RPMI8226 (cell line): ENCODE measurements at places on chromosomes 11 and 22.

- DNase-seq, result no peak
Measured at GRCh38 chr22:28435982-28436381, 243.7 kb downstream of the TTC28 start.

GRCh38 chr11:109165035-109165434 lies 257.0 kb upstream of the C11orf87 start:
- DNase-seq, result peak; percentile 23

DNA sequence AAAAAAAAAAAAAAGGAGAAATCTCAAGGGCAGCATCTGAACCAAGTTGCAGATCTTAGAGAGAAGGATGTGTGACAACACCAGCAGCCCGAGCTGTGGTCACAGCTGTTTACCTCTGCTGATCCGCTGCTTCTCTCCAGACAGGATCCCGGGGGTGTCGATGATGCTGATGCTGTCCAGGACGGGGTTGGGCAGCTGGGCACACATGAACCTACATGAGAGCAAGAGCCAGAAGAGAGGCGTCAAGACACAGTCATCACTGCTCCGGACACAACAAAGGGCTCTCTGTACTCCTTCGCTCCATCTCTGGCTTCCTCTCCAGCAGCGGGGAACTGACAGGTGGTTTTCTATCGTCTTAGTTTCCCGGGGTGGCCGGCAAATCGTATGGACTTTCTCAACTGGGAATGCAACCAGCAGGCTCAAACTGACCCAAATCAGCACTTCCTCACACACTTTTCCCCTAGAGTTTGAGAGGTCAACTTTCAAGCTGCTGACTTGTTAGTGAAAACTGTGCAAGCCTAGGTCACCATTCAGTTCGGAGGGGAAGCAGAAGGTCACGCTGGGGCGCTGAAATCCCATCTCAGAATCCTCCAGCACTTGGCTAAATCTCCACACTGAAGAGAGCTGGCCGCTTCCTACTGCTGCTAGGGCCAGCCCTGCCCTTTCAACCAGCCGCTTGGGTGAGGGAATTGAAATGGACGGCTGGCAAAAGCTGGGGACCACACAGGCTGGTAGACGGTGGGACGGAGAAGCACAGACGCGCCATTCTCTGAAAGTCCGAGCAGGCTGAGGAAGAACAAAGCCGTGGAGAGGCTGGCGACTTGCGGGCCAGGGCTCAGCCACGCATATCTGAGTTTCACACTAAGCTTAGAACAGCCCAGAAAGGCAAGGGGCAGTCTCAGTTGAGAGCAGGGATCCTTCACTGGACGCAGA lies 3.8 kb downstream of the EHD1 start:
- DNase-seq, result no peak

DNA sequence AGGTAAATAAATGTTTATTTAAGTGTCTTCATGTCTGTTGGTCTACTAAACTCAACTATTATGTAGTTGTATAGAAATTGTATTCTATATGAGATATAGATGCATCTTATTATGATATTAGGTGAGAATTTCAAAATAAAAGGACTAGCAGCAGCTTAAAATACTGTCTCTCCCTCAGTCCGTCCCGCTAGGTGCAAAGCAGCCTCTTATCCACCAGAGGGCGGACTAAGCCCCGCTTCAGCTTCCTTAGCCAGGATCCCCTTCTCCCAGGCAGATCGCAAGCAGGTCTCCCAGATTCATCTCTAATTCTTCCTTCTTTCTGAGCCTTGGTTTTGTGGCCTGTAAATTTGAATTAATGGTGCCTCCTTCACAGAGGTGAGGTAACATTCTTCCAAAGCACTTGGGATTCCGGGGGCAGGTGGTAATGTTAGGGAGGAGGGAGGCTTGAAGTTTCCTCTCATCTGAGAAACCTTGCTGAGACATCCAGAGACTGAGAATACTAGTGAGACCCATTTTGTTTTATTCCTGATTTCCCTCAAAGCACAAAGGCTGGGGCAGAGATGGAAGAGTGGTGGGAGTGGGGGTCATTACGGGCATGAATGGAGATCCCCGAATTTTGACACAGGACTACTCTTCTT lies 13.5 kb upstream of the INSC start:
- DNase-seq, result peak; percentile 44

DNA sequence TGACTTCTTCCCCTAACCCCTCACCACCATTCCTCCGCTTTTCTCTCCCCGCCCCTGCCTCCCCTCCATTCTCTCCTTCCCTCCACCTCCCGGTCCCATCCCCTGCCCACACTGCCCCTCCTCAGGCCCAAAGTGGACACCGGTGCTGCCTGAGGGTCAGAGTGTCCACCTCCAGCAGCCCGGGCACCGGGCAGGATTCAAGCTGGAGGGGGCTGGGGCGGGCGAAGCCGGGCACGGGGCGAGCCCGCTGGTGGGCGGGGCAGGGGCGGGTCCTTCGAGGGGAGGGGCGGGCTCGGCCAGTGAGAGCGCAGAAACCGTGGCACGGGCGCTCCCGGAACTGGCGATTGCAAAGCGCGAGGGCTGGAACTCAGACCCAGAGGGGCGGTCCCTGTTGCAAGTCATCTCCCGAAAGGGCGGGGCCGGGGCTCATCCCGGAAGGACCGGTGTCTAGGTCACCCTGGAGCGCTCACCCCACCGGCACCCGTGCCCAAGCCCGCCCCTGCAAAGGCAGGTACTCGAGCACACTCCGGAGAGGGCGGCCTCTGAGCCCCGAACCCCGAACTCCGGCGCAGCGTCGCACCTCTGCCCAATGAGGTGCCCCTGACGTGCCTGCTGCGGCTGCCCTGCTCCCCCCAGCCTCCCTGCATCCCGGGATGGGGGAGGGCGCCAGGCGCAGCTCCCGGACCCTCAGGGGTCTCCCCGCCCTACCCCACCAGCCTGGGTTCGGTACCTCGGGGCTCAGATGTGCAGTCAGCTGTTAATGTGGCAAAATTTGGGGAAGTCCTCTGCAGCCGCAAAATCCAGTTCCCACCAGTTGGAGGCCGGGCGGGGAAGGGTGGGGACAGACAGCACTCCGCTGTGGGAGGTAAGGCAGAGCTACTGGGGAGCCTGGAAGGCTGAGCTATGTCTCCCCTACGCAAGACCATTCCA lies 16.5 kb upstream of the CDKN1C start:
- peak; percentile 95 for DNase-seq

- DNase-seq, result no peak
Measured at GRCh38 chr22:44640618-44641155, 61.3 kb upstream of the PRR5 start.

- no peak for DNase-seq
Measured at GRCh38 chr11:47786373-47786772, 19.2 kb upstream of the FNBP4 start.

DNA sequence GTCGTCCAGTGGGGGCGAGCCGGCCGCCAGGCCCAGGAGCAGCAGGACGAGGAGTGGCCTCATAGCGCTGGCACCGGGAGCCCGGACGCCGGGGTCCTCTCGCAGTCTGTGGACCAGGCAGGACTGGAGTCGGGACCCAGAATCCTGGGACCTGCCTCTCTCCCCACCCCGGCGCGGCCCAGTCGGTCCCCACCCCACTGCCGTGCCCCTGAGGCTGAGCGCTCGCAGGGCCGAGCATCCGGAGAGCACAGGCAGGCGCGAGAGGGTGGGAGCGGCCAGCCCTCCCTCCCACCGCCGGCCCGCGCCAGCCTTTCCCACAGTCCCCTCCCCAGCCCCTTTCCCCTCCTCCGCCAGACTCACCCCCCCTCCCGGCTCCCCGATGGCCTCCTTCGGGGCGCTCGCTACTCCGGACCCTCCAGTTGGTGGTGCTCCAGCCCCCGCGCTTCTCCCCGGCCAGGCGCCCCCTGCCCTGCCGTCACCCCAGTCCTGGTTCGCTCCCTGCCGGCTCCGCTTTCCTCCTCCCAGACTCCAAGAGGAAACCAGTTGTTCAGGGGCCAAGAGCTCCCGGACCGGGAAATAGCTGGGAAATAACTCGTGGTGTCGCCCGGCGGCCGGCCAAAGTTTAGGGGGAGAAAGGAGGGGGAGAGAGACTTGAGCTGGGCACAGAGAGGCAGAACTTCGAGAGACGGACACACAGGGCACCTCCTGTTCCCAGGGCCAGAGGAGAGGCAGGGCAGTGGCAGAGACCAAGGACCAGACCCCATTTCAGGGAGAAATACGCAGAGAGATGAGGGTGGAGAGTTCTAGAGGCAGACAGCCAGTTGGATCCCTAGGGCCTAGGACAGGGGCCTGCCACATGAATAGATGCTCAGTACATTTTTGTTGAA lies at the start of gene C1QTNF5:
Gene C1QTNF5 (minus strand): TSS at position 549 of the 887 bp plus-strand sequence. CDS start 486 bp downstream, at position 63.
- DNase-seq, result no peak

DNA sequence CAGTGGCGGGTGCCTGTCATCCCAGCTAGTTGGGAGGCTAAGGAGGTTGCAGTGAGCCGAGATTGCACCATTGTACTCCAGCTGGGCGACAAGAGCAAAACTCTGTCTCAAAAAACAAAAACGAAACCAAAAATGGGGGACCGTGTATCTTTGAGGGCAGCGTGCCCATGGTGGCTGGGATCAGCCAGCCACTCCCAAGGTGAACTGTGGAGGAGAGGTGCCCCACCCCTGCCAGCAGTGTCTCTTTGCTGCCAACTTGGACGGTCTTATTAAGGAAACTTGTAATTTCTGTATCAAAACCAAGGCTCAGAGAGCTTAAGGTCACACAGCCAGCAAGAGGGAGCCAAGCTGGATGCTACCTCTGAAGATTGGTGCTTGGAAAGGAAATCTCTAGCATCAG lies 147.7 kb downstream of the CACNA1I start:
- peak; percentile 61 for DNase-seq

- no peak for DNase-seq
Measured at GRCh38 chr11:1307998-1308742, 1.3 kb downstream of the TOLLIP start.

GRCh38 chr22:26281941-26282340 lies 112.7 kb downstream of the SEZ6L start:
- DNase-seq, result no peak

GRCh38 chr22:22816766-22817410 lies 70.7 kb upstream of the IGLL5 start:
- DNase-seq, result no peak

DNA sequence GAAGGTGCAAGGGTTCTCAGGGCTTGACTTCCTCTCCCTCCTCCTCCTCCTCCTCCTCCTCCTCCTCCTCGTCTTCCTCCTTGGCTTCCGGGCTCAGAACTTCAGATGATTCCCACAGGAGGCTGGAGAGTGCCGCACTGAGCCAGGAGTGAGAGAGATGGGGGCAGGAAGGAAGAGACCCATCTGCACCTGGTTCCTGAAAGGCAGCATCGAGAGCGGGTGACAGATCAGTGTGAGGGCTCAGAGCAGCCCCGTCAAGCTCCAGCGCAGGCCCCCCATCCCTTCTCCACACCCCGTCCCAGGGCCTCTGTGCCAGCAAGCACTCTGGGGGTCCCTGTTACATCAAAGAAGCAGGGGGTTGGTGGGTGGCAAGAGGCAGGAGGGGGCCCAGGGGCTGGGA lies 51.5 kb downstream of the ELFN2 start:
- no peak for DNase-seq

GRCh38 chr22:39384750-39385480 lies 14.7 kb upstream of the TAB1 start:
- DNase-seq, result no peak

- DNase-seq, result no peak
Measured at GRCh38 chr22:29146091-29146560, 59.6 kb upstream of the EMID1 start.

- no peak for DNase-seq
Measured at GRCh38 chr11:8220261-8221045, 43.2 kb downstream of the LMO1 start.

- DNase-seq, result no peak
Measured at GRCh38 chr22:27100789-27101188, 443.4 kb downstream of the MIAT start.

DNA sequence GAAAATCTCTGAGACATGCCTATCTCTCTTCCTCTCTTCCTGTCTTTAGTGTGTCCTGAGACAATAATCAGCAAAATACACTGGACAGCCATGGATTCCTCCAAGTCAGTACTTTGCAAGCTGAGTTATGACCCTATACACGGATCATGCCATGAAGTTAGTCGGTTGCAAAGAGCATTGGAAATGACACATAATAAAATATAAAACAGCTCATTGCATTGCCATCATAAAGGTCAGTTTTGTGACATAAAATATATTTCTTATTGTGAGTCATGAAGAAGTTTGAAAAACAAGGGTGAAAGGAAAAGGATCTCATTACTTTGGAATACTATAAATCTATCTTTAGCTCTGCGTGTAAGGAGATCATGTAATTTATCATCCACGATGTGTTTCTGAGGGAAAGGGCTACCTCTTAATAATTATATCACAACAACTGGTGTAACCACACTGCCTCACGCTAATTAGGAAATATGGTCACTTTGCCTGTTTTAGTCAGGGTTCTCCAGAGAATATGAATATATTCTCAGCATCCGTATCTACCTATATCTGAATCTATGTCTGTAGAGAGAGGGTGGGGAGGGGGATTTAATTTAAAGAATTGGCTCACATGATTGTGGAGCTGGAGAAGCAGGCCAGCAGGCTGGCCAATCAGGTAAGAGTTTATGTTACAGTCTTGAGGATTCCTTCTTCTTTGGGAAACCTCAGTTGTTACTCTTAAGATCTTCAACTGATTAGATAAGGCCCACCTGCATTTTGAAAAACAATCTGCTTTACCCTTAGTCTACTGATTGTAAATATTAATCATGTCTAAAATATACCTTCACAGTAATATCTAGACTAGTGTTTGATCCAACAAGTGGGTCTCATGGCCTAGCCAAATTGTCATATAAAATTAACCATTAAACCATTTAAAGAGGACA lies 198.8 kb downstream of the FAT3 start:
- DNase-seq, result no peak

DNA sequence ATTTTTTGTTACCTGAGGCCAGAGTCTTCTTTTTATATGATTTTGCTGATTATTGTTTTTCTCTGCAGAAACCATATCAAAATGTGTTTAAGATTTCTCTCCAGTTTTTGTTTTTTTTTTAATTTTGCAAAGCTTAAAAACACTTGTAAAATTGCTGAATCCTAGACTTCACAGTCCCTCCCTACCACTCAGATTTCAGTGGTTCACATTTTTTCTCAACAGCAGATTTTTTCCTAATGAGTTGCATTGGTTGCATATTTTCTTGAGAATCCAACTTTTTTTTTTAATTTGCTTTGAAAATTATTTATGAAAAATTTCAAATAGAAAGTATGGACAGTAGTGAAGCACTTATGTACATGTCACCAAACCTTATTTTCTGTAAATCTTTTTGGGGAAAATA lies 5.8 kb downstream of the ARL14EP start:
- DNase-seq, result no peak

- DNase-seq, result peak; percentile 24
Measured at GRCh38 chr11:14308114-14308896, 50.7 kb downstream of the RRAS2 start.

DNA sequence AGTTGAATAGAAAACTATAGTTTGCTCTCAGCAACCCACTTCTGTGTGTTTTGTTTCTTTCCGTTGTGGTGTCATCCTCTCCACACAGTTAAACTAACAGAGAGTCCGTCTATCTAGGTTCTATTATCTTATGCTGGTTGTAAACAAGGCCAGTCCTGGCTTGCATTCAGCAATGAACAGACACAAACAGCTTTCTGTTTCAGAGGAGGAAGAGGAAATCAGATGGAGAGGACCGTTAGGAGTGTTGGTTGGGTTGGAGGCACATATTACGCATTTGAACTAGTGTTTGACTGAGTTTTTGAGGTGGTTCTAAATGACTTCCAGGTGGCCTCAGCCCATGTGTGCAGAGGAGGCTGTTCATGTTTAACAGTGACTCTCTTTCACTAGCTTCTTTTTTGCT lies 129.5 kb upstream of the SORL1-AS1 start:
- DNase-seq, result no peak

- DNase-seq, result no peak
Measured at GRCh38 chr22:39959640-39960447, at the start of gene TMA7B. TSS of gene TMA7B (plus strand) at chr22:39960397. CDS start at chr22:39964375, 3,978 bp downstream.

- no peak for DNase-seq
Measured at GRCh38 chr22:49855251-49855911, 1.7 kb downstream of the ZBED4 start.
